ENCODE measurements at places on chromosomes 3 and 15. TPM values are rescaled to one million over a fixed set of nuclear protein-coding genes. Genes with fewer than 3 reads are reported as not detected.

DNA sequence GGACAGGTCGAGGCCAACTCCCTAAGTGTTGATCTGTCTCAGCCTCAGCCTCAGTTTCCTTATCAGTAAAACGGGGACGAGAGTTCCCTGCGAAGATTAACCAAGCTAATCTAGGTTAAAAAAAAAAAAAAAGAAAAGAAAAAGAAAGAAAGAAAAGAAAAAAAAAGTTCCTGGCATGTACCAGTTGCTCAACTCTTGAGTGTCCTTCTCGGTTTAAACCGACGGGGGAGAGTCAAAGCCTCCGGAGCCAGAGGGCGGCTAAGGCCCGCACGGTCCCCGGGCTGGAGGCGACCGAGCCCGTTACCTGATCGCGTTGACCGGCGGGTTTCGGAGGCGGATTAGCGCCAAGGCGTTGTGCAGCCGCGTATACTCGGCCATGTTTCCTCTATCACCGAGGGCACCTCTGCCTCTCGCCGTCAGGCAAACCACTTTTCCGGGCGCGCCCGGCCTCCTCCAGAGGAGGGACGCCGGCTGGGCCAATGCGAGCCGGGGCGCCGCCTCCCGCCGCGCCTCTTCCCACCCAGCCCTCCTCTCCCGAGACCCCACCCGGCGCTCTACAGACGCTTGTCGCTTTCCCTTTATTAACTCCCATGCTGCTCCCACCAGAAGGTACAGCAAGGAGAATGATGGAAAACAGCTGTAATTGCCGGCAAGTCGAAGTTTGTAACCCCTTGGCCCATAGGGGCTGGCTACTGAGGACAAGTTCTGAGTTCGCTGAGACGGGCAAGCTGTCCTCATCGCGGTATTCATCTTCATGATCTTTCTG lies at the start of gene EHHADH:
EHHADH (minus strand) TSS at position 405 of the 766 bp plus-strand sequence; CDS start at position 378, 27 bp downstream.
- DNase-seq = peak; percentile 81

The FILIP1L gene
- total RNA-seq = not detected

- peak; percentile 74 for DNase-seq
Observed at GRCh38 chr3:146250449-146251382, at the start of gene PLSCR4. Gene PLSCR4, minus strand, starts transcription at chr3:146251105. Its CDS starts 29,034 bp downstream, at chr3:146222071.

The NR1D2 gene
- 9.3 TPM for total RNA-seq

The CFAP44 gene
- total RNA-seq = not detected

The HCLS1 gene
- not detected for total RNA-seq

DNA sequence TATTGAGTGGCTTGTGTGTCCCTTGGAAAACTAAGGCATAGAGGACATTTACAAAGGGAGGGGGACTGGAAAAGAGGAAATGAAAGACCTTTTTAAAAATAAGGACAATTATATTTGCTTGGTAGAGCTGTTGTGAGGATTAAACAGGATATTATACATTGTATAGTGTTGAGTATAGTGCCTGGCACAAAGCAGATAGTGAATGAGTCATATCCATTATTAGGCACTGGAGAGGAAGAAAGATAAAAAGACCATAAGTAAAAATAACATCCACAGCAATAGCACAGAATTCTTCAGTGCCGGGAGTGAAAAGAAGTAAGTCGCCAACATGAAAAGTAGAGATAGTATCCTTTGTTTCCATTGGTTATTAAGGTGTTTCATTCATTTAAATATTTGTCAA lies 623.3 kb downstream of the PDCD6IP start:
- DNase-seq = no peak

- no peak for DNase-seq
Observed at GRCh38 chr15:66614951-66615760, 49.4 kb upstream of the LCTL start.

The AMIGO3 gene
- total RNA-seq = not detected

- no peak for DNase-seq
Observed at GRCh38 chr3:152384412-152384811, 115.7 kb downstream of the MBNL1 start.

The RYR3 gene
- total RNA-seq = 0.12 TPM

The RLBP1 gene
- total RNA-seq = not detected

DNA sequence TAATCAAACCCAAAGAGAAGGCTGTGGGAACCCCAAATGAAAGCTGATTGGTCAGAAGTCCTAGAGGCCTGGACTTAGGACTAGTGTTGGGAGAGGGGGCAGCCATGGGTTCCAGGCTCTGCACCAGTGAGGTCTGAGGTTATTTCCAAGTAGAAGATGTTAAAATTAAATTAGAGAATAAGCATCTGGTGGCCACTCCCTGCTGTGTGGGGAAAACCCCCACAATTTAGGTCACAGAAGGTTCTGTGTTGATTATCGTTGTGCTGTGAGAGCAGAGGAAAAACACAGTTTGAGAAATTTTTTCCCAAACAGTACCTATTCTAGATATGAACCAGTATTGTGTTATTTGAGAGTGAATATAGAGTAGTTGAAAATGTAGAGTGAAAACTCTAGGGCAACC lies 53.9 kb upstream of the NSMCE3 start:
- no peak for DNase-seq

The GRM2 gene
- total RNA-seq = not detected

- no peak for DNase-seq
Observed at GRCh38 chr3:184982076-184982475, 170.1 kb downstream of the VPS8 start.

The RMDN3 gene
- total RNA-seq = 27.7 TPM

GRCh38 chr3:11287404-11287803 lies 15.2 kb downstream of the ATG7 start:
- DNase-seq = no peak

- no peak for DNase-seq
Observed at GRCh38 chr3:149658744-149659497, 1.1 kb upstream of the WWTR1 start.

The PEX5L gene
- 15.2 TPM for total RNA-seq

DNA sequence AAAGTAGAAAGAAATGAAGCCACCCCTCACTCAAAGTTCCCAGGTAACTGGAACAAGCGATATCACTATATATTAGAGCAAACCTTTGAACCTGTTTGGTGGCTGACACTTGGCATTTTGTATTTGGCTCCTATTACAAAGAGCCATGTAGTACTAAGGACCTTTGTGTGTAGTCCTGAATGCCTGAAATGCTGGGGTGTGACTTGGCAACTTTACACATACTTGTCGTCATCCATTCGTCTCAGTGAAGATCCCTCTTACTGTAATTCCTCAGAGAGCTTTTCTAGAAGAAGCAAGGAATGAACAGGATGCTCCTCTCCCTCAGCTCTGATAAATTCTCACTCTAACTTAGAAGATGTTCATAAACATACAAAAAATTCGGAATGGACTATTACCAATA lies 216.1 kb upstream of the CDIN1 start:
- no peak for DNase-seq

DNA sequence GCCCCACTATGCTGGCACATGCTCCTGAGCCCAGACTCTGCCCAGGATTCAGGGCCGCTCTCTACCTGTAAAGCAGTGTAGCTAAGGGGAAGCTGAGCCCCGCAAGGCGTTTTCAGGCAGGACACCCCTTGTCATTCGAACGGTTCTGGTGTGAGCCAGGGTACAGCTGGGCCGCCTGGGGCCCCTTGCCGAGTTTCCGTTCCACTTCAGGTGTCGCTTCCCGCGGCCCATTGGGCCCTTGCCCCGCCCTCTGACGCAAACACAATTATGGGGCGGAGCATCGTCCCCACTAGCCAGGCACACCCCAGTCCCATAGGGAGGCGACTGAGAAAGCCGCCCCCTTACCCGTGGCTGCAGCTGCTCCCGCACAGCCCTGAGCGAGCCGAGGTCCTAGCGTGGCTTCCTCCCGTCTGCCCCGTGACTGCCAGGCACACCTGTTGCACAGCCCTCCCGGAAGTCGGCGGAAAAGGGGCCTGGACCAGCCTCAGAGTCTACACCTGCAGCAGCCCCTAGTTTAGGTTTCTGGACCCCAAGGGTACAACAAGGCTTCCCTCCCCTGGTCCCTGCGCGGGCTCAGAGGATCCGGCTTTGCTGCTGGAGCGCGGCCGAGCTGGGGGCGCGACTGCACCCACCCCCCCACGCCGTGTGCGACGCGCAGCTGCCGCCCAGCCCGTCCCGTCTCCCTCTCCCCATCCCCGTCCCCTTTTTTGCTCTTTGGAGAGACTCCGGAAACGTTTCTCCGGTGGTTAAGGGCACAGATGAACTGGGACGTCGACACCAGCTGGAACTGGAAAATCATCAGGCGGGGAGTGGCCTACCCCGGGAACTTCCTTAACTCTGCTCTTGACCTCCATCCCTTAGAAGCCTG lies at the start of gene PLSCR2:
PLSCR2 (minus strand) TSS at position 412 of the 868 bp plus-strand sequence. CDS start 9,657 bp downstream, outside the sequence.
- DNase-seq = peak; percentile 78

GRCh38 chr15:96349857-96350720 lies 19.6 kb downstream of the NR2F2 start:
- DNase-seq = no peak

GRCh38 chr3:28912120-28912885 lies 368.6 kb upstream of the RBMS3 start:
- peak; percentile 4 for DNase-seq

DNA sequence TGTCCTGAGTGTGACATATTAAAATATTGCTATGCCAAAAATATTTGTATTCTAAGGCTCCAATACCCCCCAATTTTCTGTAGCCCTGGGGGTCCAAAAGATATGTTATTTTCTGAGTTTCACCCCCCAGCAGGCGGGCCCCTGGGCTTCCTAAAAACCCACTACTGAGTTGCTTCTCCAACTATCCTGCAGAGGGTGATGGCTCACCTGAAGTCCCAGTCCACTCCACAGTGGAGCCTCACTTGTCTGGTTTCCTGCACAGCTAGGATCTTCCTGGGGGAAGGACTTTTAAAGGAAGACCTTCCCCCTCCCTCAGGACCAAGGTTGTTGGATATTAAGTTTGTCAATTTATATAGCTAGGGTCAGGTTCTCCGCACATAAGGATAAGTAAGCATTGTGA lies 1181.4 kb downstream of the ROBO2 start:
- DNase-seq = no peak

- DNase-seq = peak; percentile 8
Observed at GRCh38 chr3:110881069-110881468, 190.5 kb upstream of the NECTIN3 start.

GRCh38 chr3:170038434-170039110 lies 777 bp downstream of the GPR160 start:
- no peak for DNase-seq

GRCh38 chr15:31131853-31132375 lies 30.4 kb upstream of the TRPM1 start:
- DNase-seq = no peak

GRCh38 chr3:88084097-88084501 lies 25.0 kb downstream of the ZNF654 start:
- DNase-seq = no peak

- no peak for DNase-seq
Observed at GRCh38 chr3:185724761-185725160, 100.1 kb downstream of the IGF2BP2 start.

All from Caki2 (cell line).